Spleen (tissue), 13 donors: ENCODE measurements at places on chromosomes 5 and 9. TPM values are rescaled to one million over a fixed set of nuclear protein-coding genes. Genes with fewer than 3 reads are reported as not detected.

Gene TBCA
- total RNA-seq = 99.6 TPM

DNA sequence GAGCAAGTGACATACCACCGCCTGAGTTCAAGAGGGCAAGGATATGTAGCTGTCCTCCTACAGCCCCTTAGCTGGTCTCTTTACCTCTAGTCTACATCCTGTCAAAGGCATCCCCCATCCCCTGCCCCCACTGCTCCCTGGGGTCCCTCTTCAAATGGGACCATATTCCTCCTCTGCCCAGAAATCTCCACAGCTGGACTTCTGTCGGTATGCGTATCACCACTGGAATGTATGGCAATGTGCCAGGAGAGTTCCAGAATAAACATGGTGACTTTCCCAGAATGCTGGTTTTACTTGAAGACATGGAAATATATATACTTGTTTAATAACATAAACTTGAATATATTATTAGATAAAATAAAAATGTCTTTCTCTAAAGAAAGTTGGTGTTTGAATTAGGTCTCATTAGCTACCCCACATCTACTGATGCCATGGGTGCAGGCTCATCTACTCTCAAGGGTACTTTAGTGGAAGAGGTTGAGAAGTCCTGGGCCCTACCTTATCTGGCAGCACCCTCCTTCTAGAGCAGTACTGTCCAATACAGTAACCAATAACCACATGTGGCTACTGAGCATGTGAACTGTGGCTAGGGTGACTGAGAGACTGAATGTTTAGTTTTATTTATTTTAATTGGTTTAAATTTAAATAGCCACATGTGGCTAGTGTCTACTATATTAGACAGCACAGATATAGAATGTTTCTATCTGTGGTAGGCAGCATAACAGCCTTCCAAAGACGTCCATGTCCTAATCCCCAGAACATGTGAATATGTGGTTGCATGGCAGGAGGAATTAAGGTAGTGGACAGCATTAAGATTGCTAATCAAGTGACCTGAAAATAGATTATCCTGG lies 181.7 kb upstream of the SLC30A5 start:
- no peak for DNase-seq

DNA sequence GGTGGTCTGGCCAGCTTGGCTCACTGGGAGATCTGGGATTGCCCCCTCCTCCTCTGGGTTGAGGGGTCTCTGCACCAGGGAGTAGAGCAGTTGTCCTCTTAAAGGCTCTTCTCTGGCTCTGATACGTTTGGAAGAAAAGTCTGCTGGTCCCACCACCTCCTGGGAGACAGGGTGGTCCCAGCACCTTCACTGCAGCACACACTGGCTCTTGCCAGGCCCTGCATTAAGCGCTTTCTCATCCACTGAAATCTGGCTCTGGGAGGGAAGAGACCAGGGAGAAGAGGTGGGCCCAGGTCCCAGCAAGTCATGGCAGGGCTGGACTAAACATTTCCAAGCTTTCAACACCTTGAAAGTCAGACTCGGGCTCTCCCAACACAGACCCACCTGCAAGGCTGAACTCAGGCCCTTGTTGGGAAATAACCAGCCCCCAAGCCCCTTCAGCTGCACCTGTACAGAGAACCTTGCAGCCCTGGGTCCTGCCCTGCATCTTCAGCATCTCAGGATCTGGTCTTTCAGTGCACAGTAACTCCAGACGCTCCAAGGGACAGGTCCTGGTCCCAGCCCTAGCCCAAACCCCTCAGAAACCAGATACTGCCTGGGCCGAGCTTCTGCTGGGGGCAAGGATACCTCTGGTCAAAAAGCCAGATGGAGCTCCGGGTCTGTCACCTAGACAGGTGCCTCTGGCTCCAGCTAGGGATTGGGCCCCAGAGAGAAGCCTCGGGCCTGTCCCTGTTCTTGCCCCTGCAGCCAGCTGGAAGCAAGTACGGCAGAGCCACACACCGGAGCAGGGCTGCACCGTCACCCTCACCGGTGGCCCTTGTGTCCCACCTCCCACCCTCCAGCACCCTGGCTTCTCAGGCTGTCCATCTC lies 134.5 kb downstream of the DAB2IP start:
- no peak for DNase-seq

DNA sequence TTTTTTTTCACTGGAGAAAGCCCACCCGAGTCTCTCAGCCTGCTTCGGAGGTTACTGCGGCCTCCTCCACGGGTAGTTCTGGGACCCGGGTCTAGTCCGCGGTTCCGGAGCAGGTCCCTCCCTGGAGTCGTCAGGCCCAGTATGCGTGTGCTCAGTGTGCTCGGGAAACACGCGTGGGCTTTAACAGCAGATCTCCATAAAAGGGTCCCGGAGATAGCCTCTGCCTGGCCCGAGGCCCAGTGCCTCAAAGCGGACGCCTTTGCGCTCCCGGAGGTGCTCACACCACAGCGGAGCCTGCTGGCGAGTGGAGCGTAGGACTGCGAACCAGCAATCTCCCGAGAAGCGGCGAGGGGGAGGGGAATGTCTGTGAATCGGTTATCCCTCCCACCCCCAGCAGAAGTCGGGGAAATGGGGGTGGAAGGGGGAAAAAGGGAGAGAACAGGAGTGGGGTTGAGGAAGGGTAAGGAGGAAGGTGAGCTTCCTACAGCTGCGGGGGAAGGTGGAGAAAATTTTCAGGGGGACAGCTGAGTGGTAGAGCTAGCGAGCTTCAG lies 28.7 kb downstream of the CDKN2A start:
- DNase-seq = peak; percentile 87

- peak; percentile 62 for DNase-seq
Measured at GRCh38 chr9:92637326-92637725, 32.6 kb downstream of the IPPK start.

DNA sequence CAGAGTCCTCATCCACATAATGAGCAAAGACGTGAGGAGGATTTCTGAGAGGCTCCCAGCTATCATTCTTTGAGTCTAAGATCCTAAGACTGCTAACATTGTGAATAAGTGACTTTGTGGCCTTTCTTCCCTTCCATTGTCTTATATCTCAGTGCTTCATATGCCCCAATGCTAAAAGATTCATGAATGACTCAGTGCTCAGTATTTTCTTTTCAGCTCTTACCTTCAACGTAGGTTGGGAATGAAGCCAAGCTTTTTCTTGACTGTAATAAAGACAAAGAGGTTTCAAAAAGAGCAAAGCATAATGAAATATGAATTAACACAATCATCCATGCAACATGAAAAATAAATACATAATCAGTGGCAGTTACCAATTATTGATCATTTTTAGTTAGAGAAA lies 146.4 kb downstream of the ENTREP1 start:
- no peak for DNase-seq

- no peak for DNase-seq
Measured at GRCh38 chr5:57032151-57032551, 80.2 kb upstream of the MIER3 start.

GRCh38 chr9:4803670-4804530 lies 11.2 kb downstream of the RCL1 start:
- DNase-seq = no peak

Gene CCL27
- total RNA-seq = not detected

Gene MCTP1
- total RNA-seq = 24.7 TPM

GRCh38 chr9:97505845-97506244 lies 4.4 kb downstream of the TMOD1 start:
- no peak for DNase-seq

- peak; percentile 94 for DNase-seq
Measured at GRCh38 chr5:78509884-78510769, 138.4 kb downstream of the LHFPL2 start.

Gene SAXO1
- 0.89 TPM for total RNA-seq

GRCh38 chr5:180313677-180314505 lies 22.0 kb upstream of the MAPK9 start:
- no peak for DNase-seq

DNA sequence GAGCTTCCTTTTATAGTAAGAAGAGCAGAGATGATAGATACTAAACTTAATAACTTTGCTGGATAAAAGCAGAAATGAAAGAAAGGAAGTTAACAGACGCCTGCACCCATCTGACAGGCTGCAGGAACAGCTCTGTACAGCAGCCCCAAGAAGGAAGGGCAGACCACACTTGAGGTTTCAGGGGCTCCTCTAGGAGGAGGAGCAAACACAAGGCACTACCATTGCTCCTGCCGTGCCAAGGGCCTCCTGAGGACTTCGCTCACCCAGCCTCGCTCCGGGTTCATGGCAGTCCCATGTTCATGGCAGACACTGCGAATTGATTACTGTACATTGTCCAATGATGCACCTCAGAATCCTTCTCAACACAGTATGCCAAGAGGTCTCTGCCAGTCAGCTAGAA lies 85.1 kb downstream of the AMBP start:
- peak; percentile 66 for DNase-seq

Gene ARHGEF39
- 1.0 TPM for total RNA-seq

DNA sequence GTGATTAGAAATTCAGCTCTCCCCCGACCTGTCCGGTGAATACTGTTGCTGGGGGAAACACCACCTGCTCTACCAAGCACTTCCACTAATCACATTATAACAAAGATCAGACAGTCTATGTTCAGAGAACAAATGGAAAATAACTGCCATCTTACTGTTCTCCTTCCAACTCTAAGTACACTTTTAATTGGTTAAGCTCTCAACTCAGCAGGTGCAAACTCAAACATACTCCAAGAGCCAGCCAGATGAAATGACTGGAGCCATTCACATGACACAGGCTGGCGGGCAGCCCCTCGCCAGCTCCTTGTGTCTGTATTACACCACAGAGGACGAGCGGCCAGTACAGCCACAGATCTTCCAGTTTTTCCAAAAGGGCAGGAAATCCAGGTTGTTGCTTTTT lies 16.1 kb downstream of the LIFR start:
- no peak for DNase-seq

- DNase-seq = no peak
Measured at GRCh38 chr9:129071526-129072126, 9.3 kb upstream of the DOLPP1 start.
